Epithelial cell of proximal tubule (primary cell): ENCODE measurements at places on chromosomes 7 and 10. TPM values are rescaled to one million over a fixed set of nuclear protein-coding genes. Genes with fewer than 3 reads are reported as not detected.
A peak's percentile ranks its signal among the peaks of the same experiment; 100 is the strongest.

GRCh38 chr7:107167483-107168232 is 1.1 kb upstream of the HBP1 start:
- DNase-seq, result peak; percentile 93

GRCh38 chr10:103291588-103291987 is 14.7 kb downstream of the INA start:
- no peak for DNase-seq

DNA sequence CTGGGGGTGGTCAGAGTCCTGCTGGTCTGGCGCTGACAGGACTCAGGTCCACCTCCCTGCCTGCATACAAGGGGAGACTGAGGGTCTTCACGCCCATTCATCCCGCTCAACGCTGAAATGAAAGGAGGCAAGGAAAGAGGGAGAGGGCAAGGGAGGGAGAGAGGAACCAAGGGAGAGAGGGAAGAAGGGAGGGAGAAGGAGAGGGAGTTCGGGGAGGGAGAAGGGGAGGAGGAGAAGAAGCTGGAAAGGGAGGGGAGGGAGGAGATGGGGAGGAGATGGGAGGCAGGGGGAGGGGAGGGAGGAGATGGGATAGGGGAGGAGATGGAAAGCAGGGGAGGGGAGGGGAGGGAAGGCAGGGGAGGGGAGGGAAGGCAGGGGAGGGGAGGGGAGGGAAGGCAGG is 69.4 kb upstream of the INPP5A start:
- no peak for DNase-seq

The SPDYE9 gene
- not detected in 2 replicates for total RNA-seq
